ENCODE measurements at places on chromosomes 7 and 10. TPM values are rescaled to one million over a fixed set of nuclear protein-coding genes. Genes with fewer than 3 reads are reported as not detected.

DNA sequence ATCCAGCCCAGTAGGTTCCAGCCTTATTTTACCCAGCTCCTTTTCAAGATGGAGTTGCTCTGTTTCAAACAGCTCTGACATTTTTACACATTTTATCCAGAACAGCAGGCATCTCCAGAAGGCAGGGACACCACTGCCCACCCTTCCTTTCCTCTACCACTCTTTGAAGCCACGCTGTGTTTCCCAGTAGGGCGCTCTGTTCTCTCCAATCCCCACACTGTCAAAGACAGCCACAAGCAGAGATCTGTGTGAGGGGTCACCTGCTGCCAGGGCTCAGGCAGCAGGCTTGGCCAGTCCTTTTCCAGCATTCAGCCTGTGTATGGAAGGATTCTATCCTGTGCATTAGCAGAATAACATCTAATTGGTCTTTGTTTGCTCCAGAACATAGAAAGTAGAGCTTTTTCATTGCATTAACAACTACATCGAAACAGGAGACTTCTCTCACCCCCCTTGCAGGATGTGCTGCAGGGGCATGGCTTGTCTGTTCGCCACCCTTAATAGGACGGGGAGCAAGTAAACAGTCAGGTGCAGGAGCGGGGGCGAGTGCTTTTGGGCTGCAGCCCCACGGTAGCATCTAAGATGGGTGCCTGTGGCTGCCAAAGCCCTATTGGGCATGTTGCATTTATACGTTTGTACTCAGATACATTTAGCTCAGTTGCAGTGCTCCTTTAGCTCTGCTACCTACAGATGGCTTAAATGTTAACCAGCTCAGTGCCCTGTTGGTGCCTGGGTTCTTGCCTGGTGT lies 326.1 kb downstream of the GALNT17 start:
- DNase-seq, result no peak
- peaks cover 3% of the 10 kb centered on the region for H3K36me3 ChIP-seq
- peaks cover 5% of the 10 kb centered on the region for H3K27me3 ChIP-seq
- peaks cover 27% of the 10 kb centered on the region for H3K4me1 ChIP-seq
- peak overlapping the region; percentile 33 for H3K4me3 ChIP-seq

The KAZALD1 gene
- 6.9 TPM for total RNA-seq

DNA sequence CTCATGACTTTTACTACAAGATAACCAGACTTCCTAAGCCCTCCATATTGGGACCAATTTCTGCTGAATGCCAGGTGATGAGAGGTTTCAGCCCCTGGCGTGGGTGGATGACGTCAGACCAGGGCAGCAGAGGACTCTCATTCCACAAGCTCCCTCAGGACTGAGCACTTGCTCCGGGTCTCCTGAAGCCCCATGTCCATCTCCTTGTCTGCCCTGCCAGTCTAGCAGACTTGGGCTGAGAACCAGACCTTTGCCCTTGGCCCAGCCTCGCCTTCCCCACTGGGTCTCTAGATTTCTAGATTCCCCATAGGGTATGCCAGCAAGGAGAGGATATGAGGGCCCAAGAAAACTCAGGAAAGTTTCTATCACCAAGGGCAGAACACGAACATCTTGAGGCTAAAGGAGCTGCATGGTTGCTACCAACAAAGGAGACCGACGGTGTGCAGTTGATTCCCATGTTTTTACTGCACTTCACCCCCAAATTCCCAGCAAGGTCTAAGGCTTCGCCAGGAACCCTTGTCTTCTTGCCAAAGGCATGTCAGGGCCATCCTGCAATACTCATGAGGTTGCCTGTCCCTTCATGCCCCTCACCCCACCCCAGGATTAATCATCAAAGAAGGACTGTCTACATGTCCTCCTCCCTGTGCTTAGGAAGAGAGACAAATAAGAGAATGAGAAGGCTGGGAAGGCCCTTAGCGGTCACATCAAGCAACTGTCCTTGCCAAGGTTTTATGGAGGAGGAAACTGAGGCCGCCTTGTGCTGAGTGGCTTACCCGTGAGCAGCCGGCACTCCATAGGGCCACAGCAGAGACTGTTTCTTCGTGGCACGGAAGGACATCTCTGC lies 96.5 kb upstream of the MACROH2A2 start:
- peaks cover 15% of the 10 kb centered on the region for H3K27me3 ChIP-seq
- no peak for DNase-seq
- H3K36me3 ChIP-seq, result no peaks in the 10 kb centered on the region
- peaks cover 16% of the 10 kb centered on the region for H3K4me1 ChIP-seq
- H3K4me3 ChIP-seq, result no peak overlapping the region

- H3K27ac ChIP-seq, result no peak overlapping the region
- no peak for DNase-seq
- no peaks in the 10 kb centered on the region for H3K36me3 ChIP-seq
- H3K4me3 ChIP-seq, result no peak overlapping the region
- H3K27me3 ChIP-seq, result peaks cover 7% of the 10 kb centered on the region
Measured at GRCh38 chr7:38607466-38607865, 23.7 kb downstream of the AMPH start.

DNA sequence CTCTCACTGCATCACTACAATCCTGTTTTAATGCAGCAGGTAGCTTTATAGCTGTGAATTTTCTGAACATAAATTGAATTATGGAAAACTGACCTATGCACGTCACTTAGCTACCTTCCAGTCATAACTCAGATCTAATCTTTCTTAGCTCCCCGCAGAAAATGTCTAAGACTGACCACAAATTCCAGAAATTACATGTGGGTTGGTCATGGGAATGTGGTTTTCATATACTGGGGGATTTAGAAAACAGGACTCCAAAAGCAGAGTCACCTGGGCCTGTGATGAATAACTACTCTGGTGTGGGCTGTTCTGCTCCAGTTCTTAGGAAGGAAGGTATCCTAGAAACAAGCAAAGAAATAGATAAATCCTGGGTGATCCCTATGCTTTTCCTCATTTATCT lies 178.4 kb upstream of the LRRTM3 start:
- H3K4me1 ChIP-seq, result no peaks in the 10 kb centered on the region
- H3K36me3 ChIP-seq, result no peaks in the 10 kb centered on the region
- no peak overlapping the region for H3K4me3 ChIP-seq
- H3K27ac ChIP-seq, result no peak overlapping the region

The SPAM1 gene
- not detected for total RNA-seq
